NCI-H187 treated with DMSO at 0.1 percent for 48 hours (cell line): ENCODE measurements at places on chromosomes 6 and 20.

- DNase-seq = no peak
Measured at GRCh38 chr6:130119211-130119610, 100.8 kb downstream of the L3MBTL3 start.

DNA sequence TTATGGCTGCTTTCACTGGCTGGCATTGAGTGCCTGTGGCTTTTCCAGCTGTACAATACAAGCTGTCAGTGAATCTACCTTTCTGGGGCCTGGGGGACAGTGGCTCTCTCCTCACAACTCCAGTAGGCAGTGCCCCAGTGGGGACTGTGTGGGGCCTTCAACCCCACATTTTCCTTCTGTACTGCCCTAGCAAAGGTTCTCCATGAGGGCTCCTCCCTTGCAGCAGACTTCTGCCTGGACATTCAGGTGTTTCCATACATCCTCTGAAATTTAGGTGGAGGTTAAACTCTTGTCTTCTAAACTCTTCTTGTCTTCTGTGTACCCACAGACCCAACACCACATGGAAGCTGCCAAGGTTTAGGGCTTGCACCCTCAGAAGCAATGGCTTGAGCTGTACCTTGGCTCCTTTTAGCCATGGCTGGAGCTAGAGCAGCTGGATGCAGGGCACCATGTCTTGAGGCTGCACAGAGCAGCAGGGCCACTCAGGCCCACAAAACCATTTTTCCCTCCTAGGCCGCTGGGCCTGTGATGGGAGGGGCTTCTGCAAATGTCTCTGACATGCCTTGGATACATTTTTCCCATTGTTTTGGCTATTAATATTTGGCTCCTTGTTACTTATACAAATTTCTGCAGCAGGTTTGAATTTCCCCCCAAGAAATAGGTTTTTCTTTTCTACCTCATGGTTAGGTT lies 9.6 kb downstream of the PEX7 start:
- DNase-seq = no peak

DNA sequence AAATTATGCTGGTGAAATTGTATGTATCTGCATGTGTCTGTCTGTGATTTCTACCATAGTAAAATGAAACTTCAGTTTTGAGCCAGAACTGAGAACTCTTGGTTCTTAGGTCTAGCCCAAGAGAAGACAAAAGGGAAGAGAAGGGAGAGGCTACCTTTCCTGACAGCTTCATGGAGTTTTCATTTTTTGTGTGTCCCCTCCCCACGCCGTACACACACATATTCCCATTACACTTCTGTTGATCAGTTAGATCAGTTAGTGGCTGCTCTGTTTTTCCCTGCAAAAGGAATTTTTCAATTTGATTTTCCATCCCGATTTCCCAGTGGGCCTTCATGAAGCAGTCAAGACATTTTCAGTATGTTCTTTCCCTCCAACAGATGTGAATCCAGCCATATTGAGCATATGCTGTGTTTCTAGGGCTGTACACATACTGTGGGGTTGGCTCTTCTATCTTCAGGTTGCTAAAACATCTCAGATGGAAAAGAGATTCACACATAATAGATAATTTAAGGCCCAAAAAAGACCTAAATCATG lies 52.5 kb downstream of the HIVEP1 start:
- DNase-seq = no peak

DNA sequence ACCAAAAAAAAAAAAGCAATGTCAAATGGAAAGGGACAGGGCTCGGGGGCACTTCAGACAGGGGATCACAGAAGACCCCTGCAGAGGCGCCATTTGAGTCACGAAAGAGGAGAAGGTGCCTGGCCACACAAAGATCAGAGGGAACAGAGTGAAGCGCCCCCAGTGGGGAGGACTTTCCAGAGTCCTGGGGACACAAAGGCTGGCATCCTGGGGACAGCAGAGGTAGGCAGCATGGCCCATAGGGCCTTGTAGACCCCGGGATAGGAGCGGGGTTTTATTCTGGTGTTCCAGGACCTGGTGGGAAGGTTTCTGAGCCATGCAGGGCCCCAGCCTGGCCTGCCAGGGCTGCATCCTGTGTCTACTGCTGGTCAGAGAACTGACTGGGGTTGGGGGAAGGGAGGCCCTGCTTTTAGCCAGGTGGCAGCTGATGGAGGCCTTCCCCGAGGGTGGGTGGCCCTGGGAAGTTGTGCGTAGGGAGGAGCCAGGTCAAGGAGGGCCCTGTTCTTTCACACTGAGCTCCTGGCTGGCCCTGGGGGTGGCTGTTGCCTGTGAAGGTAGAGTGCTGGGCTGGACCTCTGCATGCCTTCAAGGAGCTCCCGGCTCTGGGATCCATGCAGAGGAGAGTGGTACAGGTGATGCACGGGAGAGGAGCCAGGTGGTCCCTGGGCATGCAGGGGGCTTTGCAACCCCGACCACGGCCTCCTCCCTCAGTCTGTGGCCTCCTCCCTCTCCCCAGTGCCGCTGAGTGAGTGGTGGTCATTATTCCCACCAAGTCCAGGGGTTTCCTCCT lies 117.9 kb downstream of the CDH4 start:
- no peak for DNase-seq

DNA sequence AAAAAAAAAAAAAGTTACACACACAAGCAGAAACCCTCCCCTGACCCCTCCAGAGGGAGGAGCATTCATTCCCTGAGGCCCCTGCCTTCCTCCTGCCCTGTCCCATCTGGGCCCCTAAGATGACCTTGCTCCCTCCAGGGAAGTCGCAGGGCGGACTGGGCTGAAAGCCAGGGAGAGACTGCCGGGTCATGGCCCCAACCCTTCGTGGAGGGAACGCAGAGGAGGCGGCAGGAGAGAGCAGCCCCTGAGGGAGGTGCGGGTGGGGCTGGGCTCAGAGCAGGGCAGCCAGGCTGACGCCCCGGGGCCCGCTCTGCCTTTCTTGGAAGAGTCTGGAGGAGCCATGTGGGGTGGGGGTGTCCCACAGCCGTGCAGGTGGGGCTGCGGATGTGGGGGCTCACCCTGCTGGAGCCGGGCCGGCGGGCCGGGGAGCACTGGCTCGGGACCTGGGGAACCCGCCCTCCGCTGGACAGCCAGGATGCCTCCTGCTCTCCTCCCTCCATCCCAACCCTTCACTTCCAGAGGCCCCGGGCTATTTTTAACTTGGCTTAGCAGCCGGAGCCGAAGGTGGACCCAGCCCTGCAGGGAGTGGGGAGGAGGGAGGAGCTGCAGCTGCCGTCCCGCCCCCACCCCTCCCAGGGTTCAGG lies 15.0 kb upstream of the ABHD16B start:
- no peak for DNase-seq

DNA sequence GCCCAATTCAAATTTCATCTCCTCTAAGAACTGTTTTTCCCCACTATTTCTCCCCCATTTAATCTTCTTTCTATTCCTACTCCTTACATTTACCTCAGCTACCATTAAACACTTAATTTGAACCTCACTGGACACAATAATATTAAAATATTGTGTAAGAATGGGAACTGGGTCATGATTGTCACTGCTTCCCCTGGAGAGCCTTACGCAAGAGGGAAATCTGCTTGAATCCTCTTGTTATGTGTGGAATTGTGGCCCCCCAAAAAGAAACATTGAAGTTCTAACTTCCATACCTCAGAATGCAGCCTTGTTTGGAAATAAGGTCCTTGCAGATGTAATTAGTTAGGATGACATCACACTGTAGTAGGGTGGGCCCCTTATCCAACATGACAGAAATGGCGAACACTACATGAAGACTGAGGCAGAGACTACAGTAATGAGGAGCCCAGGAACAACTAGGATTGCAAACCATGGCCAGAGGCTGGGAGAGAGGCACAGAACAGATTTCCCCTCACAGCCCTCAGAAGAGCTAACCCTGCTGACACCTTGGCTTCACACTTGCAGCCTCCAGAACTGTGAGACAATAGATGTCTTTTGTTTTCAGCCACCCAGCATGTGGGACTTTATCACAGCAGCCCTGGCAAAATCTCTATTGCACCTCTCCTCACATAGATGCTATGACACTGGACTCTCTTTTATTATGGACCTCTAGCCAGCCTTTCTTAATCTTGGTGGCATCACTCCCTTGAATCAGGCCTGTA lies 29.9 kb downstream of the HIVEP2 start:
- DNase-seq = no peak

DNA sequence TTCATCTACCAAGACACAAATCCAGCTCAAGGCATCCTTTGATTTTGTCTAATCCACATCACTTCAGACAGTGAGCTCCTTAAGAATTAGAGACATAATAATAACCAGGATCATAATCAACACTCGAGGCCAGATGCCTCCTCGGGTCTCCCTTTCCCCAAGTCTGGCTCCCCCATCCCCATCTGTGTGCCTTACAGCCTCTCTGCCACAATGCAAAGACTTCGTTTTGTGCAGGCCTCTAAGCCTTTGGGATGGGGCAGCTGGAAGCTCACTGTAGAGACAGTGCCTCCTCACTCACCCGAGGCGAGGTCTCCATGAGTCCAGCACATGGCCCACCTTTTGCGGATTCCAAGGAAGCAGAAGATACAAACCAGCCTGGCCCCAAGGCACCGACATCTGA lies 30.3 kb downstream of the LRFN2 start:
- no peak for DNase-seq

DNA sequence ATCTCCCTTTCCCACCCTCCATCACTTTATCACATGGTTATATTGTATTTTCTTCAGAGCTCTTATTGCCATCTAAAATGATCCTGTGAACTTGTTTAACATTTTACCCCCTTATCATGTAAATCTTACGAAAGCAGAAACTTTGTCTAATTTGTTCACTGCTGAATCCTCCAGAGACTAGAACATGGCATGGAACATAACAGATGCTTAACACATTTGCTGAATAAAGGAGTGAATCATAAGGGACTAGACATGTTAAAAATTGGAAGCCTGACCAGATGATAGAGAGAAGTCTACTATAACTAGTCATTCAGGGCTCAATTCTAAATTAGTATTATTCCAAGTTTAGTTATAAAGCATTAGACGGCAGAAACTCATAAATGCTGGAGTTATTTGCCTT lies 73.3 kb downstream of the MAN1A1 start:
- DNase-seq = no peak

DNA sequence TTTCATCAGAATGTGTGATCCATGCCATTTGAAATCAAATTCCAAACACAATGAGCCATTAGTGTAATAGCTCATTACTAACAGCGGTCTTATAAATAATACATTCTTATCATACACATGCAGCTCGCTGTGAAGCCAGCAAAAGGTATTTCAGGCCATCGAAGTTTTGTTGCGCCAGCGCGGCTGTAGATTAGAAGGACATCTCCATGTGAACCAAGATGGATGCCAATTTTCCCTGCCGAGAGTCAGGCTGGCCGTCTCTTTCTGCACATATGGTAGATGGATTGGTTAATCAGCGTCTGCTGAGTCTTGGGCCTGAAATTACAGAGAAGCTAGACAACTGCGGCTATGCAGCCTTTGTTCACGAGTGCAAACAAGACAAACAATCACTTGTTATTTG lies 44.1 kb downstream of the CFAP61 start:
- DNase-seq = no peak

DNA sequence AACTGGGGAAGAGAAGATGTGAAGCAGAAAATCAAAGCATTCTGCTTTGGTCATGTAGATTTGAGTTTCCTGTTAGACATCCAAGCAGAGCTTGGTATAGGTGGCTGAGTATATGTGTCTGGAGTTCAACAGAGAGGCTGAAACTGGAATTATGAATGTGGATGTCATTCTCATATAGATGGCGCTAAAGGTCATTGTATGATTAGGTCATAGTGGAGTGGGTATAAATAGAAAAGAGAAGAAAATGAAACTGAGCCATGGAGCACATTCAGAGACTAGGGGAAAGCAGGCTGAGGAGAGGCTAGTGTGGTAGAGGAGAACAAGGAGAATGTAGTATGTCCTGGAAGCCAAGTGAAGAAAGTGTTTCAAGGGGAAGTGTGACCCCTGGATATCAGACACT lies 295.6 kb upstream of the PLN start:
- no peak for DNase-seq

- no peak for DNase-seq
Measured at GRCh38 chr6:18845896-18846295, 458.7 kb downstream of the RNF144B start.

DNA sequence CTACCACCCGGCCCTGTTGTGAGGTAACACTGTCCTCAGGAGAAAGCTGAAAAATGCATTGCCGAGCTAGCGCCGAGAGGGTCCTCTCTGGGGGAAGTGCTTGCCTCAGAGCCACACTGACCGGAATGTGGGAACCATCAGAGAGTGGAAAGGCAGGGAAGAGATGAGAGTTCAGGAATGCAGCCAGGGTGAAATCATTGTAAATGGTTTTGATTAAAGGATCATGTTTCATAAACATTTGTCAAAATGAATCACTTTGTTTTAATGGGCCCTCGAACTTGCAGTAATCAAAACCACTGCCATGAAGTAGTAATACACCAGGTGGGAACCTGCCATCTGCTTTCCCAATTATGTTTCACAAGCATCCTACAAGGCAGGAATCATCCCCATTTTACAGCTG lies 16.9 kb upstream of the IL17F start:
- DNase-seq = no peak

DNA sequence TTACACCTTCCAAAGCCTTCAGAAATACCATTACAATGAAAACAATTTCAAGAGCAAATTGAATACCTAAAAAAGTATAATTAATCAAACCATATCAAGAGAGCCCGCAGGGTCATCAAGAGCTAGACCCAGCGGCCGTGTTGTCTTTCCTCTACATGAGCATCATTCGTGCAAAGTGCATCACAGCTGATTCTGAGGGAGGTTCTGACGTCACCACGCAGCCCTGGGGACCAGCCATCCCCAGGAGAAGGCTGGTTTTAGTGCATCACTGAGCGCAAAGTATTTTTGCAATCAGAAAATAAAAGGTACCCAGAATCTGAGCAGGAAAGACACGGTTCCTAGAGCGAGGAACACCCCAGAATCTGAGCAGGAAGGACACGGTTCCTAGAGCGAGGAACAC lies 371.4 kb downstream of the CDH4 start:
- no peak for DNase-seq

DNA sequence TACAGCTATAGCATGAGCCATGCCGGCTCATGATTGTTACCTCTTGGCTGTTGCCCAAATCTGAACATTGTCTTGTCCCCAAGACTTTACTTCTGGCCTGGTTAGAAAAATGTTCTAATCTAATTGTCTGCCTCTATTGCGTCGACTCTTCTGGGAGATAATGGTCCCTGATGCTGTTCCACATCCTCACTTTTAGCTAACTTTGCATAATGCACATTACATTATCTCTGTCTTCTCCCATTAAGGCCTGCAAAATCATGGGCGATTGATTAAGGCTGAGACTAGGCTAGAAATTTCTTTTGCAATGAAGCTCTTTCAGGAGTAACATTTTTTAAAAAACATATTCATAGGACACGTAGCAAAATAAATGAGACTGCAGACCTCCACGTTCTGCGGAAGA lies 961.0 kb downstream of the KIF16B start:
- no peak for DNase-seq

DNA sequence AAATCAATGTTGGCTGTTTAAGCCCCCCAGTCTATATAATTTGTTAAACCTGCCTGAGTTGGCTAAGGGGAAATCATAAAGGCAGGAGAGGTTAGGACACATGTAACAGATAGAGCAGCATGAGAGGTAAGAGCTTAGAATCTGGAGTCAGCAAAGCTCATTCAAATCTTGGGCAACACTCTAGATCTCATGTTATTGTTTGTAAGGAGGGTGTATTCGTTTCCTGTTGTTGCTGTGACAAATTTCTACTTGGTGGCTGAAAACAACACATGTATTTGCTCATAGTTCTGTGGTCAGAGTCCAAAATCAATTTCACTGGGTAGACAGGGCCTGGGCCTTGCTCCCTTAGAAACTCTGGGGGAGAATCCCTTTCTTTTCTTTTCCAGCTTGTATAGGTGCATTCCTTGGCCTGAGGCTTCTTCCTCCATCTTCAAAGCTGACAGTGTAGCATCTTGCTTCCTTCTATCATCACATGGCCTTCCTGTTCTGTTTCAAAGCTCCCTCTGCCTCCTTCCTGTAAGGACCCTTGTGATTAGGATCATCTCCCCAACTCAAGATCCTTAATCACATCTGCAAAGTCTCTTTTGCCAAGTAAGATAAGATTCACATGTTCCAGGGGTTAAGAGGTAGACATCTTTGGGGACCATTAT lies 4.4 kb downstream of the LY86 start:
- no peak for DNase-seq
